ENCODE measurements at places on chromosomes 5 and 9.

DNA sequence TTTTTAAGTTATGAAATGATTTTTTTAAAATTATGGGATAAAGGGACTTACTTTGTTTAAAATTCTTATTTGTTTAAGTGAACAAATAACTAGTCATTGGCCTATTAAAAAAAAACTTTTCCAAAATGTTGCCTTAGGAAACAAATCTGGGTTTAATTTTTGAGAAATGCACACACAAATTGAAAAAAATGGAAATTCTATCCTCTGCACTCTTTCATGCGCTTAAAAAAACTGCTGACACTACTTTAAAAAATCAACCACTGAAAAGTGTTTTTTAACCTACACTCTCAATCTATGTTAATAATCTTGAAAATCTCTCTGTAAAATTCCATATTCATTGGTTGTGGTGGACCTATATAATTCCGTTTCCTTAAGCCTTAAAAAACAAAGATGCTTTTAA, 163.4 kb upstream of the DAB2 start:
- no peak for DNase-seq

- no peak for DNase-seq
Observed at GRCh38 chr5:553874-554273, 29.6 kb upstream of the SLC9A3 start.

DNA sequence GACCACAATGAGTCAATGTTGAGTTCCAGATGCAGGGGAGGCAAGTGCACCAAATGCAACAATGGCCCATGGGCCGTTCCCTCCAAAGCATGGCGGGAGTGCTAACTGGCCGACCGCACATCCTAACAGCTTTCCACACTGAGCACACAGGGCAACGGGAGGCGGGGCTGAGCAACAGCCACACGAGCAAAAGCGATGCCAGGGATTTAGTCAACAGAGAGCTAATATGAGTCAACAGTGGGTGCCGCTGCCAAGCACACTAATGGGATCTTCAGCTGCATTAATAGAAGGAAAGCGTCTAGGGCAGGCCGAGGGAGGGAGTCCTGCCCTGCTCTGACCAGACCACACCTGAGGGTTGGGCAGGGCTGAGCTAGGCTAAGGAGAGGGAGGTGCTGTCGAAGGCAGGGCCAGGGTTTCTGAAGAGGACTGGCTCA, 4.6 kb downstream of the EPB41L4B start:
- DNase-seq, result no peak

DNA sequence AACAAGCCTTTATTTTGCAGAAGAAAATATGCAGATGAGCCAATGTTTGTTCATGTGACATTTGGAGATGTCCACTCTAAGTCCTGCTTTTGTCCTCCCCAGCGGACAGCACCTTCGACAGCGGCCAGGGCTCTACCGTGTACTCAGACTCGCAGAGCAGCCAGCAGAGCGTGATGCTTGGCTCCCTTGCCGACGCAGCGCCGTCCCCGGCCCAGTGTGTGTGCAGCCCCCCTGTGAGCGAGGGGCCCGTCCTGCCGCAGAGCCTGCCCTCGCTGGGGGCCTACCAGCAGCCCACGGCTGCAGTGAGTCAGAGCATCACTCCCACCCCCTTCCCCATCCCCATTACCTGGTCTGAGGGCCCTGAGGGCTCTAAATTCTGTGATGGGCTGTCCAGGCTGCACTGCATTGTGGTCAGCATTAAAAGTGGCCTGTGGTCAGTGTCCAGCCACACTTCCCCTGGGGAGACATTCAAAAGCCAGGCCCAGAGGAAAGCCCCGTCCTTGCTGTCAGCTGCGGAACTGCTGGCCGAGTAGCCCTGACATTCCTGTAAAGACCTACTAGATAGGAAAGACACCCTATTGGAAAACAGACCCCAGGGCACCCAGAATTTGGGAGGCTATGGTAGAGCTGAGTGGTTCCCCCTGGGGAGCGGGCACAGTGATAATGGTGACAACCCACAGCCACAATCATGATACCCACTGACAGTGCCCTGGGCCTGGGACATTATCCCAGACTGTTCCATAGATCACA, 69.0 kb downstream of the WNK2 start:
- no peak for DNase-seq

DNA sequence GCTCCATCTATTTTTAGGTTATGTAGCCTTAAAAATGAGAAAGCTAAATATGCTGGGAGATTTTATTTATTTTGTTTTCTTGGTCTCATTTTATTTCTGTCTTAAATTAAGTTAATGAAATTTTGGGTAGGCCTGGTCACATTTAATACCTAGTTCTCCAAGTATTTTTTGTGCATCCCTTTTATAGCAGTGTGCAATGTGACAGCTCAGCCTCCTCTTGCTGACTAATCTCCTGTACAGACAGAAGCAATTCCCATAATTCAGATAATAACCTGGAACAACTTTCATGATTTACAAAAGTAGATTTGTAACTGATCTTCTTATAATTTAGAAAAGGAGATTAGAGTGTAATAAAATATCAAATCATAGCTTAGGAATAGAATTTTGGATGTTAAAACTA, 403.9 kb downstream of the ADGRV1 start:
- no peak for DNase-seq

- DNase-seq, result no peak
Observed at GRCh38 chr5:129358069-129358468, 102.0 kb upstream of the ADAMTS19 start.

- DNase-seq, result no peak
Observed at GRCh38 chr9:14314424-14314928, 535 bp upstream of the NFIB start.

DNA sequence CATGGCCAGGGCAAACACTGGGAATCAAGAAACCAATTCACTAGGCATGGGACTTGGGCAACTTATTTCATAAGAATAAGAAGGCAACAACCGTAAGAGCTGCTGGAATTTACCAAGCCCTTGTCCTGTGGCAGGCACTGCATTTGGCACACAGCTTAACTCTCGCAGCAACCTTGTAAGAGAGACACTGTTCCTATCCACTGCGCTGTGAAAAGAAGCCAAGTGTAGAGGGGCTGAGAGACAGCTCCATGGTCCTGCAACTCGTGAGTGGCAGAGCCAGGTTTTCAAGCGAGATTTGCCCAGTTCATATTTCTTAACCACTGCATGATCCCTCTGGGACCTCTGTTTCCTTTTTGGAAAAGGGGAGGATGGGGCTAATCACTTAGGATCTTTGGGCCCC, 129.3 kb upstream of the STC2 start:
- DNase-seq, result no peak

DNA sequence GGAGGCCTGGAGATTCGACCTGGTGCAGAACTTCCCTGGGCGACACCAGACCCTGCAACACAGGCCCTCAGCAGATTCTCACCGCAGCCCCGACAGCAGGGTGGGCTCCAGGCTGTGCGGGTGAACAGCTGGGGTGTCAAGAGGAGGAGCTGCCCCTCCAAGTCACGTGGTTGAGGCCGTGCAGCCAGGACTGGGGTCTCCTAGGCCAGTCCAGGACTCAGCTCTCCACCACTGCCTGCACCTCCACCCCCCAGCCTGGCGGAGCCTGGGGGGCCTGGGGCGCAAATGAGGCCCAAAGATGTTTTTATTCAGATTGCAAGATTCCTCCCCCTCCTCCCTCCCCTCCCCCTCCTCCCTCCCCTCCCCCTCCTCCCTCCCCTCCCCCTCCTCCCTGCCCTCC, 9.2 kb upstream of the AGPAT2 start:
- no peak for DNase-seq

DNA sequence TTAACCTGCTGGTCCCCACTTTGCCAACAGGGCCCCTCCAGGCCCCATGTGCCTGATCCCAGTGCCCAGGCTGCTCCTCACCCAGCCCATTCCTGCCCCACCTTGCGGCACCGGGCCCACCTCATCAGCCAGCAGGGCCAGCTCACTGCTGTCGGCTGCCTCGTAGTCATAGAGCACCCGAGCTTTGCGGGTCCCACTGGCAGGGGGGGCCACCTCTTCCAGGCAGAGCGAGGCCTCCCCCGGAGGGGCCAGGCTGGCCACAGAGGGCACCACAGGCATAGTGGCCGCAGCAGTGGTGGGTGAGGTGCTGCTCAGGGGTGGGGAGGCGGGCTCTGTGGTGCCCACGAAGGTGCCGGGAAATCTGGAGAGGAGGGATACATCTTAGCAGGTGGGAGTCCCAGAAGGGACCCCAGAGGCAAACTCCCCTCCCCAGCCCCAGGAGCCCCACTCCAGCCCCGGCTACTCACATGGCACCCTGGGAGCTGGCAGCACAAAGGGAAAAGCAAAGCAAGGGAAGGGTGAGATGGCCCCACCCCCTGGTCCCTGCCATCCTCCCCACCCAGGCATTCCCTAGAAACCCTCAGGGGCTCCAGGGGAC, 19.0 kb downstream of the SH3GLB2 start:
- DNase-seq, result no peak

- no peak for DNase-seq
Observed at GRCh38 chr9:119722384-119722783, 353.1 kb upstream of the BRINP1 start.

DNA sequence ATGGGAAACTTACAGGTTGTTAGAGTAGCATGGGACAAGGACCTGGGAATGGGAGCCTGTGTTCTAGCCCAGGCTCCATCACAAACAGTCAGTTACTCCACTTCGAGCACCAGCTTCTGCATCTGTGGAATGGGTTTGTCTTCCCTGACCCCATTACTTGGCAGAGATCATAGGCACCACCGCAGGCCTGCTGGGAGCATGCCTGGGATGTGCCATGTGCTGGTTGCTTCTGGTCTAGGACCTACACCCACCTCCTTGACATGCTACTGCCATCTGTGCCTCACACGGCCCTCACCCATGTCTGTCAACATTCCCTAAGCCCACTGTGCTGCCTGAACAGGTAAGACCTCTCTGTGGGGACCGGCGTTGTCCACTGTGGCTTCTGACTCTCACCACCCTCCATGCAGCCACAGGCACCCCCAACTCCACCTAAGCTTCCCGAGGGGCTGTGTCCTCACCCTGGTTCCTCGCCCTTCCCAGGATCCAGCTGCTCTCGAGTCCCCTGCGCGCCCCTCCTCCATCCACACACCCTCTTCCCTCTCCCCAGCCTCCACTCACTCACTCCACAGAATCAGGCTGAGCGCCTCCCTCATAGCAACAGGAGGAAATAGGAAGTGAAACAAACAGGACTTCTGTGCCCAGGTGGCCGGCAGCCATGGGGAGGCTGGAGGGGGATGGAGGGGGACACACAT, 85.9 kb upstream of the FAM120A start:
- no peak for DNase-seq

DNA sequence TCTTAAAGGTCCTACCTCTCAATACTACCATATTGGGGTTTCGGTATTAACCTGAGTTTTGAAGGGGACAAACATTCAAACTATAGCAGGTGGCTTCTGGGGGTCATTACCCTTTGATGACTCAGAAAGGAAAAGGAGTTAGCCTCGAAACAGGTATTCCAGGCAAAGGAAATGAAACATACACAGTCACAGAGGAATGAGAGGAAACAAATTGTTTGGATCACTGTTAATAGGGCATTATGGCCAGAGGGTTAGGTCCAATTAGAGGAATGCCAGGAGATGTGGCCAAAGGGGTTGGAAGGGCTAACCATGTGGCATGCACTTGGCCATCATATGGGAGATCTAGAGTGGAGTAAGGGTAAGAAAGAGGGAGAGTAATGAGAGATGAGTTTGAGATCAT, 23.9 kb upstream of the NIM1K start:
- DNase-seq, result no peak

GRCh38 chr9:125690679-125691078, 16.3 kb downstream of the MAPKAP1 start:
- no peak for DNase-seq

DNA sequence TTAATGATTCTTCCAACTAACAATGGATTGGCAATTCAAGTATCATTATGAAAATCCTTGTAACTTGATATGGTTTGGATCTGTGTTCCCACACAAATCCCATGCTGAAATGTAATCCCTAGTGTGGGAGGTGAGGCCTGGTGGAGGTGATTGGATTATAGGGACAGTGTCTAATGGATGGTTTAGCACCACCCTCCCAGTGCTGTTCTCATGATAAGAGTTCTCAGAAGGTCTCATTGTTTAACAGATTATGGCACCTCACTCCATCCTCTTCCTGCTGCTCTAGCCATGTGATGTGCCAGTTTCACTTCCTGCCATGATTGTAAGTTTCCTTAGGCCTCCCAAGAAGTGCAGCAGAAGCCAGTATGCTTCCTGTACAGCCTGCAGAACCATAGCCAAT, 1116.2 kb upstream of the EDIL3 start:
- DNase-seq, result no peak

GRCh38 chr9:11159318-11159862, 546.6 kb upstream of the PTPRD start:
- no peak for DNase-seq

DNA sequence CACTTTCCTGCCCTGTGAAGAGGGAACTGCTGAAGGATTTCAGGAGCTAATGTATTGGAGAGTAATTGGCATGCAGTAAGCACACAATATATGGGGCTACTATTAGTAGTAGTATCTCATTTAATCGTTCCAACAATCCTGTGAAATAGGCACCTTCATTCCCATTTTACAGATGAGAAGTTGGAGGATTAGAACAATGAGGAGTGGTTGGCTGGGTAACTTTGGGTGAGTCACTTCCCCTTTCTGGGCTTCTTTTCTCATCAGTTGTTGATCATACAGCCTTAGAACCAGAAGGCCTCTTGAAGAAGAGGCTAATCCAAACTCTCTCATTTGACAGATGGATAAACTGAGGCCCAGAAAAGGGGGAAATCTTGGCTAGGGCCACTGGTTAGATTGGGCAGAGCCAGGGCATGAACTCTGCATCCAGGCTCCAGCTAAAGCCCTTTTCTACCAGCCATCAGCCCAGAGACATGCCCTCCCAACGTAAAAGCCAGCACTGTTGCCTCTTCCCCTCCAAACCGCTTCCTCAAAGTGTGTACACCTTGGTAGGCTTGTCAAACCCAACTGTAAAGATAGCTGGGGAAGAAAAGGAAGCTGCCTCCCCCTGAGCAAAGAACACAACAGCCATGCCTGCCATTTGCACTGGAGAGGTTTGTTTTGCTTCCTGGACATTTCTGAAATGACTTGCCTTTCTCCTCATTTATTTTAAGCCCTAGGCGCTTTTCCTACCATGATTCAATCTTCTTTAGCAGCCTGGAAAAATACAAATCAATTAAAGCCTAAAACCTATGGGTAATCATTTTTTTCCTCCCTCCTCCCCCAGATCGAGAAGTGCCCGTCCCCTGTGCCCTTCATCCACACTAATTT, 992 bp downstream of the SPACA9 start:
- no peak for DNase-seq

DNA sequence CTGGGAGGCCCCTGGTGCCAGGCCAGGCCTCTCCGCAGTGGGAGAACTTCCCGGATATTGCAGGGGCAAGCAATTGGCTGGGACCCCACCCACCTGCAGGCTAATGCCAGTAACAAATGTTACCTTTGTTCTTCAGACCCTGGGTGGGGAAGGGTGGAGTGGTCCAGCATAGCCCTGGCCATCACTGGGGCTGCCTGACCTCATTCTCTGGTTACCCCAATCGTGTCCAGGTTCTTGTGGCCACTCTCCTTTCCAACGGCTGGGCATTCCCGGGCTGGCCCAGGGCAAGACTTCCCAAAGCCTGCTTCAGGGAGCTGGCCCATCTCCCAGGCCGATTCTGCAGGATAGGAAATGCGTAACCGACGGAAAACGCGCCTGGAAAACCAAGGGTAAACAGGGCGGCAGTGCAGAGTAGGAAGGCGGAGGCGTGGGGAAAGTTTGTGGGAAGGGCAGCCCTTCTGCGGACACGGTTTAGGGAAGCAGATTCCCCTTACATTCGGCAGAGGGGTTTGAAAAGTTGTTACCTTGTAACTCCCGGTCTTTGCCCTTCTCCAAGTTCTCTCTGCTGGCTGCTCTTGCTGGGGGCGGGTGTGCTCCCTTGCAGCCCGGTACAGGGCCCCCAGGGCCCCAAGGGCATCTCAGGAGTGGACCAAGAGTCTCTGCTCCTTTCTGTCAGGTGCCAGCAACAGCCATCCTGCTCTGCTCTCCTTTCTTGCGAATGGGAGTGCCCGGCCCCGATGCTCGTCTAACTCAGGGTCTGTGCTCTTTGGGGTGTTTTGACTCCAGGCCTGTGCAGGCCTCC, 3.5 kb downstream of the NRARP start:
- DNase-seq, result no peak
